Neural progenitor cell (in vitro differentiated cells): ENCODE measurements at places on chromosomes 4 and X. TPM values are rescaled to one million over a fixed set of nuclear protein-coding genes. Genes with fewer than 3 reads are reported as not detected.

- DNase-seq = no peak
Measured at GRCh38 chrX:136647677-136648360, at the start of gene CD40LG. Gene CD40LG (plus strand): TSS chrX:136648158. CDS start chrX:136648249, 91 bp downstream.

POU4F2 gene
- total RNA-seq = not detected in 2 replicates

VCX3A gene
- 1.0 TPM in 1 of 2 replicates, not detected in the other for total RNA-seq

ANK2 gene
- total RNA-seq = 79.8 and 121 TPM in 2 replicates

FAM241A gene
- 0.03 TPM in 1 of 2 replicates, not detected in the other for total RNA-seq

DNA sequence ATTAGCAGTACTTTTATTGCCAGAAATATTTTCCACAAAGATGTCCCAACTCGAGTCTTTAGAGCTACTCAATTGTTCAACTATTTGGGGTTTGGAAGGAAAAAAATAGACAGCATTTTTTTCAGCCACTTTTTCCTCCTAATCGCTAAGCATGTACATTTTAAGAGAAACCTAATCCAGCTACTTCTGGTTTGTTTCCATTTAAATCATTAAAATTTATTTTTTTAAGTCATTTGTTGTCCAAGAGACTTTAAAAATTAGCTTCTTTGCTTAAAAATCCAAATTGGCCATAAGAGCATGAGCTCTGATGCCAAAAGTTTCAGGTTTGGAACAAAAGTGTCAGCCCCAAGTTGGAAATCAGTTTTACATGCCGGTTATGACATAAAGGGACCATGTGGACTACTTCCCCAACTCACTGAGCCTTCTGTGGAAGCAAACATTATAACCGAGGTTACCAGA is 186.3 kb upstream of the INTU start:
- no peak for DNase-seq

GRCh38 chrX:131901546-131901945 is 121.6 kb upstream of the STK26 start:
- DNase-seq = no peak

NEIL3 gene
- total RNA-seq = 21.3 and 26.3 TPM in 2 replicates

DNA sequence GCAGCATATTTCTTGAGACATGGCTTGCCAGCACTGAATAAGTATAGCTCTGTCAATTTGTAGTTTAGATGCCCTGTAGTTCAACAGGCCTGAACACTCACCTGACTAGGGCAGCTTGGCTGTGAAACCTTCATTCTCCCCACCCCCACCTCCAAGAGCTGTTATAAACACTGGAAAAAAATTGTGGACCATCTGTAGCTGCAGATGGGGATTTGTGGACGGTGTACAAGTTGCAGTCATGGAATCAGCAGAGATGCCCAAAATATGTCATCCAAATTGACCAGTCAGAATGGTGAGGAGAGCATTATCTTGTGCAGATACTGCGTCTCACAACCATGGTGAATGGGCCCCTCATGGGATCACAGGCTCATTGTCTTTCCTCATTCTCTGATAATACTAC is 76.2 kb upstream of the PAQR3 start:
- no peak for DNase-seq

DNA sequence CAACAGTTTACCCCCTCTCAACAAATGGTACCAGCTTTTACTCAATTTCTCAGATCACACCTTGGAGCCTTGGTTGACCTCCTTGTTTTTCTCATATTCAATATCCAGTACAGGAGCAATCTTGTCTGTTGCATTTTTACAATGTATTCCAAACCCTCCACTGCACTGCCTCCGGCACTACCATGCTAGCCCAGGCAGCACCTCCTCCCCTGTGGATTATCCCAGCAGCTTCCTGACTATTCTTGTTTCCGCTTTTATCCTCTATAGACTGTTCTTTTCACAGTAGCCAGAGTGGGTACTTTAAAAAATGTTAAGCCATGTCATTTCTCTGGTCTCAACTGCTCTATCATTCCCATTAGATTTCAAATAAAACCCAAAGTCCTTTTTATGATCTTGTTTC is 253.4 kb upstream of the GPRIN3 start:
- peak; percentile 27 for DNase-seq

- DNase-seq = no peak
Measured at GRCh38 chr4:27288496-27288895, 427.9 kb downstream of the STIM2 start.

TRMT10A gene
- total RNA-seq = 11.0 and 15.6 TPM in 2 replicates

GRCh38 chr4:100826067-100826466 is 308.2 kb upstream of the EMCN start:
- no peak for DNase-seq

DNA sequence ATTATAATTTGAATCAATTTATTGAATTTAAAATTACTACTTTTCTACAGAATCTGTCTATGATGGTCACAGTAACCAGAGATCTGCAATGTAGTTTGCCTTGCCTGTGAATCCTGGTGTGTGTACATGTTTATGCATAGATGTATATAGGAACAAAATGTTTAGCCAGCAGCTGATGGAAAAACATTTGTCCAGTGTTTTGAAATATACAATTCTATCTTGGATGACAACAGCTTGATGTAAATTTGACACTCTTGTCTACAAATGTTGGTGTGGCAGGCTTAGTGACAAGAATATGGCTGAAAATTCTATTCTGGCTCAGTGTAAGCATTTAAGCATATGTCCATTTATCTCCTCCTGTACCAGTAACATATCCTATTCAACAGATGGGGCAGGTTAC is 229.4 kb downstream of the RCHY1 start:
- DNase-seq = no peak

GRCh38 chr4:8308144-8308543 is 38.6 kb downstream of the HTRA3 start:
- no peak for DNase-seq

DNA sequence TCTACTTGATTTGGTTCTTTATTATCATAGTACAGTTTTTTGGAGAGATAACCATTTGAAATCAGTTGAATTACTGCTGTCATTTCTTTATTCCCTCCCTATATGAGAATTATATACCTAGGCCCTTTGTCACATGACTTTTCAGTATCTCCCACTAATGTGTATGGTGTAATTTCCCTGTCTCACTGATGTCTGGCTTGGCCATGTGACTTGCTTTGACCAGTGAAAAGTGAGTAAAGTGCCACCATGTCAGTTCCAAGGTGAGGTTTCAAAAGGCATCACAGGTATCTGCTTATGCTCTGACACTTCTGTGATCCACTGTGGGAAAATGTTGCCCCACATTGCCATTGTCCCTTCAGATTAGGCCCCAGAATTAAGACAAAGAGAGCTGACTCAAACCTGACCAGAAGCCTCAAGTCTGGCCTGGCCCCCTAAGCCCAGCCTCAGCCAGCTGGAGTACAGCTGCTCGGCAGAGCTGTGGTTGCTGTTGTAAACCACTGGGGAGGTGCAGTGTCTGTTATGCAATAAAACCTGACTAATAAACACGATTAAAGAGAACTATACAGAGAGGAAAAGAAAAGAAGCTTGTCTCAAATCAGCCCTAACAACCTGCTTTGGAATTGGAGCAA is 27.5 kb downstream of the SETD7 start:
- DNase-seq = no peak

RBM41 gene
- 16.6 and 29.1 TPM in 2 replicates for total RNA-seq

DACH2 gene
- 0.11 and 0.25 TPM in 2 replicates for total RNA-seq

CCSER1 gene
- total RNA-seq = 0.28 and 0.77 TPM in 2 replicates

DNA sequence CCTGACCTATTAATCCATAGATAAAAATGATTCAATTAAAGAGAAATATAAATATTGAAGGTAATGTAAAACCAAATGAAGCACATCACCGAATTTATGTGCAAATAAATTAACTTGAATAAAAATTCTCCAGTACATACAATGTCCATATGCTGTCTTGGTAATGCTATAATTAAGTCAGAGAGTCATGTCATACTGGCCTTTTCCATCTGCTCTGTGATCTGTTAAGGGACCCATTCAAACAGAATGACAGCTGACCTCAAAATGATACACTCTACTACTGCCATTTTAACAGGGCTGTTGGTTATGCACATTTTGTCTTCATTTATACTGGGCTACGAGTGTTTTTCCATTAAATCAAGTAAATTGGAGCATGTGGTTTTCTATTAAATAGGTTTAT is 99.3 kb downstream of the TEX13A start:
- DNase-seq = no peak

CT55 gene
- not detected in 2 replicates for total RNA-seq

DDX53 gene
- not detected in 2 replicates for total RNA-seq

DNA sequence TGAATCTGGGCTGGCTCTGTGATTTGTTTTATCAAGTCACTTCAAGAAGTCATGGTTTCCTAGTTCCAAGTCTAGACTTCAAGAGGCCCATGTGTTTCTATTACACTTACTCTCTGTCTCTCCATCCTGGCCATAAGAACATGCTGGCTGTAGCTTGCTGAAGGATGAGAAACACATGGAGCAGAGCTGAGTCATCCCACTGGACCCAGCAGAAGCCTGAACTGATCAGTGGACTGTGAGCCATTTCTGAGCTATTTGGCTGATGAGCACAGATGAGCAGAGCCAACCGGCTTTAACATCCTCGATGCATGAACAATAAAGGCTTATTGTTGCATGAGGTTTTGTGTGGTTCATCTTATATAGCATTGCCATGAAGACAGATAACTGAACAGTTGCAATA is 290.6 kb upstream of the BOD1L1 start:
- no peak for DNase-seq

DNA sequence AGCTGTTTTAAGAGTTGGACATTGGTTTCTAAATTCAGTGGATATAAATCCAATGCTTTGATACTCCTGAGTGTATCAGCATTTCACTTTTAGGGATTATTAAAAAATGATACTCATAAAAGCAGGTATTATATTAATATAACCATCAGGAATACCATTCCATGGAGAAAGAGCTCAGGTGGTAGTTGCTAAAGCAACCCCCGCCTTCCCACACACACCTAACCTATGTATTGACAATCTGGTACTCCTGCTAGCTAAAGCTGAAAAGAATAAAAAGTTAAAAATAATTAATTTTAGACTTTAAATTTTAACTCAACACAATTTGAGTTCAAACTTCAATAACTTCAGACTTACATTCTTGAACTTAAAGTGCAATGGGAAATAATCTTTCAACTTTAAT is 717.1 kb upstream of the HS3ST1 start:
- no peak for DNase-seq

DNA sequence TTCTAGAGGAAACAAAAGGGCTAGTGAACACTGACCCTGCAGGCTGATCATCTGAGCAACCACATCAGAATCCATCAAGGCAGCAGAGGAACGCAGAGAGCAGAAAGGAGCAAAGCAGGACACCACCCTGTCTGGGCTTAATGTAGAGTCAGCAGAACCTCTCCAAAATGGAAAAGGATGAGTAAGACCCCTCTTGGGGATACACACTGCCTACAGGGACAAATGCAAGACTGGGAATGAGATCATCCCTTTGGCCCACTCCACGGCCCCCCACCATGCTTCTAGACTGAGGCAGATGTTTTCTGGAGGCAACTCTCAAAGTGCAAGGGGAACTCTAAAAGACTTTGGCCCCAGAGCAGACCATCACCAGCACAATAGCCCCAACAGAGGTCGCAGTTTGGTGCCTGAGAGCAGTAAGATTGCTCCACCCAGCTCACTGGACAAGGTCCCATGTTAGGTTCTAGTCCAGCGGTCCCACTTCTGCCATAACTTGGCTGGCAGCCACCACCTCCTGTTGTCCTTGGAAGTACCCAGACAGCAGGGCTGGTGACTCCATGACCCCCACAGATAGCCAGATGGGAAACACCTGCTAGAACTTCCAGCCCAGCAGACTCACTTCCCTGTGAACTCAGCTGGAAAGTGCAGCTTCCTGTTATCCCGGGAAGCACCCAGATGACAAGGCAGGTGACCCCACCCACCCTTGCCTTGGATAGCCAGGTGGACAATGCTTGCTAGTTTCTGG is 372.7 kb downstream of the INPP4B start:
- no peak for DNase-seq

GRCh38 chr4:86993909-86994681 is 59.3 kb downstream of the AFF1 start:
- DNase-seq = no peak

GRCh38 chr4:1291091-1291490 is 1.4 kb downstream of the MAEA start:
- no peak for DNase-seq

GRCh38 chr4:119041396-119041795 is 94.2 kb upstream of the MYOZ2 start:
- no peak for DNase-seq

GRCh38 chrX:115595049-115595448 is 34.1 kb downstream of the PLS3 start:
- DNase-seq = no peak

- no peak for DNase-seq
Measured at GRCh38 chrX:46185923-46186810, 359.1 kb downstream of the ZNF674 start.

GRCh38 chrX:12997906-12998687 is 23.2 kb downstream of the TMSB4X start:
- peak; percentile 64 for DNase-seq

- DNase-seq = no peak
Measured at GRCh38 chr4:100362366-100362765, 155.5 kb downstream of the EMCN start.

DNA sequence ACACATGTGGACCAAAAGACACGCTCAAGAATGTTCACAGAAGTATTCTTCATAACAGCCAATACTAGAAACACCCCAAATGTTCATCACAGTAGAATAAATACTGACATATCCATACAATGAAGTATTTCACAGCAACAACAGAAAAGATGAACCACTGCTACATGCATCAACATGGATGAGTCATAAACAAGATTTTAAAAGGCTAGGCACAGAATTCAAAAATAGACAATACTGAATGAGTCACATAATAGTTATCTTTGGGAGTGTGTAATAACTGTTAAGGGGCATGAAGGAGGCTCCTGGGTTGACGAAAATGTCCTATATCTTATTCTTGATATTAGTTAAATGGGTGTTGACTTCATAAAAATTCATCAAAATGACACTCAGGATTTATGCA is 43.5 kb downstream of the CLOCK start:
- DNase-seq = no peak

PAGE5 gene
- not detected in 2 replicates for total RNA-seq

GRCh38 chr4:157076578-157076947 is 613 bp downstream of the GLRB start:
- peak; percentile 25 for DNase-seq

- DNase-seq = no peak
Measured at GRCh38 chrX:40513012-40513411, 67.8 kb upstream of the ATP6AP2 start.

GRCh38 chr4:52892880-52893279 is 30.8 kb downstream of the RASL11B start:
- DNase-seq = no peak

TLR3 gene
- total RNA-seq = 0.62 and 0.92 TPM in 2 replicates

DNA sequence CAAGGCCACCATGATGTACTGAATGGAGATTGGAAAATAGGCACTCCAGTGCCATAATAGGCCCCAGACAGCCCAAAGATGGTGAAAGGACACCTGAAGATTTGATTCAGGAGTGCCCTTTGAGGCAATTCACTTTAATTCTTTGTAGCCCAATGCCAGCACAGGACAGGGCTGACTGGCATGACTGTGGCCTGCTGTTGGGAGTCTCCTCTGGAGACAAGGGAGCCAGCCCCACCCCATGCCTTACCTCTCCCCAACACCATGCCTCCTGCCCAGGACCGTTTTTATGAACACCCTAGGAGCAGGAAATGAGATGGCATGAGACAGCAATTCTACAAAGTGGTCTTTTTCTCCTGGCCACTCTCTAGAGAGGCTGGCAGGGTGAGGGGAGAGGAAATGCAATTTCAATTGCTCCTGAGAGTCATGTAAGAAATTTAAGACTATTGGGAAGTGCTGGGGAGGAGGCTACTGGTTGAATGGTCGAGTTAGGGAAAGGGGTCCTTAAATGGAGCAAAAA is 94.2 kb upstream of the MAMLD1 start:
- DNase-seq = no peak

GPR82 gene
- not detected in 2 replicates for total RNA-seq
